Body of pancreas (tissue), 4 donors: ENCODE measurements at places on chromosomes 3 and 15.

GRCh38 chr3:54563501-54564200 lies 364.2 kb downstream of the LRTM1 start:
- DNase-seq: no peak

DNA sequence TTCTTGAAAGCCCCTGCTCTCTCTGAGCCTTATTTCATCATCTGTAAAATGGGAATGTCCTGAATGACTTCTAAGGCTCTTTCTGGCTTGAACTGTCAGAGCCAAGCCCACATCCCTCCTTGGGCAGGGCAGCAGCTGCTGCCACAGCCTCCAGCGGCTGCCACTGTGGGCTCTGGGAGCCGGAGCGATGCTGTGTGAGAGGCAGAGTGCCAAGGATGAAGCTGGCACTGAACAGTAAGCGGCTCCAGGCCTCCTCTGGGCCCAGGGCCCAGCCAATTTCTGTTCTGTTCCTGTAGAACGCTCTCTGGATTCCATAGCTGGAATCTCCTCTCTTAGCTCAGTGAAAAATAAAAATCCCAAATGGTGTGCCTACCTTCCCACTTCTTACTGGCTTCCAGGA lies 4.4 kb downstream of the CPLX3 start:
- DNase-seq: no peak

GRCh38 chr3:66797889-66798560 lies 200.1 kb upstream of the KBTBD8 start:
- DNase-seq: peak; percentile 13

DNA sequence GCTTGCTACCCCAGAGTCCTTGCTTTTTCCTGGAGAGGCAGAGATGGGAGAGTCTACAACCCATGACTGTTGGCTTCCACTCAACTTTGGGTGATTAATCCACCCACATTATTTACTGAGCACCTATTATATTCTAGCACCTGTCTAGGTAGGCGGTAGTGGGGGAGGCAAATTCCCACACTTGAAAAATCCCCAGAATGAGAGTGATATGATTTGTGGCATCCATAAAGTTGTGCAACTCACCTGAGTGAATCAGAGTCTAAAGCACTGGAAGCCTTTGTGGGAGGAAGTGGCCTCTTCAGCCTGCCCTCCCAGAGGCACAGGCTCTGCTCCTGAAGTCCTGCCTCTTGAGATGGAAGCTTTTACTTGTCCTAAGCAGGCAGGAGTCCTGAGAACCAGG lies 40.4 kb upstream of the CTNNB1 start:
- DNase-seq: peak; percentile 34

DNA sequence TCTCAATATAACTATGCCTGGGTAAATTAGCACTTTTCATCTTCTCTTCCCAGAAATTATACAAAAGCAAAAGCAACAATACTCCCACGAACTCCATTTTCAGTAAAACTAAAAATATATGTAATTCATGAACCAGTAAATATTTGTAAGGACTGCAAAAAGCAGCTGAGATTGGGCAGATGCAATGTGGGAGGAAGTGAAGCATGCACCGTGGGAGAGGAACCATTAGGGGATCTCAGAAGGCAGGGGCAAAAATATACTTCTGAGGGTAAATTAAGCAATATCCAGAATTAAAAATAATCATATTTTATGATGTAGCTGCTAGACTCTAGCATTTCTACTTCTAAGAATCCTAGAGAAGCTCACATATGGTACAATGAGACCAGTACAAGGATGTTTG lies 20.2 kb downstream of the CFAP91 start:
- DNase-seq: no peak
